Activated naive CD8-positive, alpha-beta T cell treated with anti-CD3 and anti-CD28 coated beads, Interleukin-2, amount 10 ng/mL, durations not matched to agents 7 days and 5 days (primary cell): ENCODE measurements at places on chromosomes 1 and 21. TPM values are rescaled to one million over a fixed set of nuclear protein-coding genes. Genes with fewer than 3 reads are reported as not detected.

CYYR1 gene
- not detected for total RNA-seq

GFI1 gene
- 56.4 TPM for total RNA-seq

ARPC5 gene
- total RNA-seq, result 186 TPM

NCDN gene
- 23.2 TPM for total RNA-seq

DNA sequence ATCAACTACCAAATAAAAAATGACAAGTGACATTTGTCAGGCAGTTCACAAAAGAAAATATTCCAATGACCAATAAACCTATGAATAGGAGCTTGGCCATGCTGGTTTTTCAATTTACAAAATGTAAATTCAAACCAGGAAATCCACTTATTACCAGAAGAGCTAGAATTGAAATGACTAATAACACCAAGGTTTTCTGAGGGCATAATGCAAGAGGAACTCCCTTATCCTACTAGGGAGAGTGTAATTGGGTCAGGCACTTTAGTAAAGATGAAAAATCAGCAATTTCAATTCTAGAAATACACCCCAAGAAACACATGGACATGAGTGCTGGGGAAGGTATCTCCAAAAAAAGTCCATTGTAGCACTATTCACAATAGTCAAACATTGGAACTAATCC is 16.7 kb upstream of the TIAM1 start:
- H3K27me3 ChIP-seq, result peaks cover 5% of the 10 kb centered on the region
- no peak overlapping the region for H3K27ac ChIP-seq
- no peak overlapping the region for H3K4me3 ChIP-seq
- H3K4me1 ChIP-seq, result peaks cover 40% of the 10 kb centered on the region

GRCh38 chr1:62676611-62677356 is 11.4 kb downstream of the DOCK7 start:
- no peak for DNase-seq
- peaks cover 2% of the 10 kb centered on the region for H3K27me3 ChIP-seq
- H3K27ac ChIP-seq, result no peak overlapping the region
- no peaks in the 10 kb centered on the region for H3K4me1 ChIP-seq
- no peak overlapping the region for H3K4me3 ChIP-seq
- no peaks in the 10 kb centered on the region for H3K36me3 ChIP-seq

- peak; percentile 24 for DNase-seq
- H3K27ac ChIP-seq, result no peak overlapping the region
- no peaks in the 10 kb centered on the region for H3K36me3 ChIP-seq
- peaks cover 13% of the 10 kb centered on the region for H3K4me1 ChIP-seq
- H3K4me3 ChIP-seq, result no peak overlapping the region
These were observed 13.9 kb downstream of the PLA2G2F start for GRCh38 chr1:20153000-20153418.

- peaks cover 39% of the 10 kb centered on the region for H3K4me1 ChIP-seq
- peaks cover 13% of the 10 kb centered on the region for H3K36me3 ChIP-seq
- no peak for DNase-seq
- no peak overlapping the region for H3K27ac ChIP-seq
- no peaks in the 10 kb centered on the region for H3K27me3 ChIP-seq
These were observed 8.5 kb downstream of the PRDM2 start for GRCh38 chr1:13708380-13708982.

GRCh38 chr1:196997423-196997822 is 20.1 kb downstream of the CFHR5 start:
- no peak overlapping the region for H3K27ac ChIP-seq
- H3K4me3 ChIP-seq, result no peak overlapping the region
- H3K4me1 ChIP-seq, result no peaks in the 10 kb centered on the region
- peaks cover 2% of the 10 kb centered on the region for H3K27me3 ChIP-seq

GRCh38 chr1:27117733-27118439 is 37.0 kb downstream of the SLC9A1 start:
- H3K4me3 ChIP-seq, result no peak overlapping the region
- H3K4me1 ChIP-seq, result peaks cover 45% of the 10 kb centered on the region
- H3K27me3 ChIP-seq, result no peaks in the 10 kb centered on the region
- no peak for DNase-seq
- no peak overlapping the region for H3K27ac ChIP-seq

DNA sequence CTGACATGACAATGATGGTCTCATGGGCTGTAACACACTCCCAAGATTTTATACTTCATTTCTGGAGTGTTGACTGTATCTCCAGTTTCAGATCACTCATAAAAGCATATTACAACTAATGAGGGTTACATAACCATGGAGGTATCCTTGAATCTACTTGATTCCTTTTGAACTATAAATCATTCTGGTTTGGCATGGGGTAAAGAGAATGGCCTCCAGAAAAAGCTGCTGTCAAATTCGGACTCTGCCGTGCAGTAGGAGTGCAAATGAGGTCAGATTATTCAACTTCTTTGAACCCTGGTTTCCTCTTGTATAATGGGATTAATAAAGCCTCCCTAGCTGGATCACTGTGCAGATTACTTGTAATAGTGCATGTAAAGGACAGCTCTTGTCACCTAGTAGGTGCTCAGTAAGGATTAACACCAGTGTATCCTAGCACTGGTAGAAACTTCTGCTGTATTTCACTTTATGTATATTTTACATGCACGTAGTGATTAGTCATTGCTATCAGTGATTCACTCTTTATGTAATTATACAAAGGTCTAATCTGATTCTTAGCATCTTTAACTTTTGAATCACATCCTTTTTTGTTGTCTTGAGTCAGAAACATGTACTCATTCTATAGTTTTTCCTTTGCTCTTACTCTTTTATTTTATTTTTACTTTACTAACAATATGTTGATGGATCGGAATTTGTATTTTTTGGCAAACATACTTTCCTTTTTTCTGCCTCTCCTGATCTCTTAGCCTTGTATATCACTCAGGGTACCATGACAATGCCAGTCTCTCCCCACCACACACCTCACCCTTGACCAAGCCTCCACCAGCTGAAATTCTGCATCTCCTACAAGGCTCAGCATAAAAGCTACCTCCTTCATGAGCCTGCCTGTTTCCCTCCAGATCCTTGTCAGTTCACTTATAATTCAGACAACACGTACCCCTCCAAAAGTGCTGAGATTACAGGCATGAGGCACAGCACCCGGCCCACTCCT is 3.2 kb downstream of the LRRC8C start:
- H3K27ac ChIP-seq, result peak overlapping the region; percentile 0
- H3K36me3 ChIP-seq, result peaks cover 21% of the 10 kb centered on the region
- H3K4me3 ChIP-seq, result peak overlapping the region; percentile 68
- DNase-seq, result no peak
- H3K27me3 ChIP-seq, result no peaks in the 10 kb centered on the region

DNA sequence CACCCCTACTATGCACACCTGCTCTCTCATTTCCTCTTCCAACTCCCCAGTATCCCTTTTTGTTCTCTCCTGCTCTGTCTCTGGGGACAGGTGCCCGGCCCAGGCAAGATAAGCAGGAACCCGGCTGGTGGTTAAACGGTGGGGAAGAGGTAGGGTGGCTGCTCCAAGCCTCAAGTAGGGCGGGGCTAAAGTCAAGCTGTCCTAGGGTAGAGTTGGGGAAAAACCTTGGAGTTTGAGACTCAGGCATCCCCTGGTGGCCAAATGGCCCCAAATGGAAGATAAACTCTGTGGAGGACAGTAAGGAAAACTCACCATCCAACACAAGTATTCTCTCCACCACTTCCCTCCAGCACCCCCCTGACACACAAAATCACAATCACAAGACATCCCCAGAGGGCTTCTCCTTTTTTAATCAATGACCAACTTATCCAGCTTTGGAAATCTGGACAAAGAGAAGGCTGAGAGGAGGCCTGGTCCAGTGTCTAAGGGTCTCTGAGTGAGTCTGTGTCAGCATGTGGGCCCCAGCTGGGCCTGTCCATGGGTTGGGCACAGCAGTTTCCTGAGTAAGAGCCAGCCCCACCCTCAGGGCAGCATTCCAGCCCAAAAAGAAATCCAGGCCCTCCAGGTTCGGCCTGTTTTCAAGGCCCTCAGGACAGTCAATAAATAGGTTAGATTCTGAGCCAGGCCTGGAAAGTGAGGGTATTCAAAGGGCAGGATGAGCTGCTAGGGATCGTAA is 9.8 kb downstream of the POMGNT1 start:
- H3K27ac ChIP-seq, result no peak overlapping the region
- H3K4me3 ChIP-seq, result no peak overlapping the region

DNA sequence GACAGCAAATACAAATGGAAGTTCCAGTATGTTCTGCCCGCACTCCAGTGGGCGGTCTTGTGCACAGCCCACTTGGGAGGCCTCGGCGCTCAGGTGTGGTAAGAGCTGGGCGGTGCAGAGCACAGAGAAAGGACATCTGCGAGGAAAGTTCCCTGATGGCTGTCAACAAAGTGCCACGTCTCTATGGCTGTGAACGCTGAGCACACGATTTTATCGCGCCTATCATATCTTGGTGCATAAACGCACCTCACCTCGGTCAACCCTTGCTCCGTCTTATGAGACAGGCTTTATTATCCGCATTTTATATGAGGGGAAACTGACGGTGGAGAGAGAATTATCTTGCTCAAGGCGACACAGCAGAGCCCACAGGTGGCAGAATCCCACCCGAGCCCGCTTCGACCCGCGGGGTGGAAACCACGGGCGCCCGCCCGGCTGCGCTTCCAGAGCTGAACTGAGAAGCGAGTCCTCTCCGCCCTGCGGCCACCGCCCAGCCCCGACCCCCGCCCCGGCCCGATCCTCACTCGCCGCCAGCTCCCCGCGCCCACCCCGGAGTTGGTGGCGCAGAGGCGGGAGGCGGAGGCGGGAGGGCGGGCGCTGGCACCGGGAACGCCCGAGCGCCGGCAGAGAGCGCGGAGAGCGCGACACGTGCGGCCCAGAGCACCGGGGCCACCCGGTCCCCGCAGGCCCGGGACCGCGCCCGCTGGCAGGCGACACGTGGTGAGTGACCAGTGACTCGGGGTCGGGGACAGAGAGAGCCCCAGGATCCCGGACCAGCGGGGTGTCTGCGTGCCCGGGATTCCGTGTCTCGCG is at the start of gene IL12RB2:
Gene IL12RB2 (plus strand): TSS at position 623 of the 810 bp plus-strand sequence. CDS start 12,496 bp downstream, outside the sequence.
- peak; percentile 70 for DNase-seq
- H3K4me1 ChIP-seq, result peaks cover 53% of the 10 kb centered on the region
- H3K27me3 ChIP-seq, result no peaks in the 10 kb centered on the region
- peaks cover 19% of the 10 kb centered on the region for H3K36me3 ChIP-seq

DNA sequence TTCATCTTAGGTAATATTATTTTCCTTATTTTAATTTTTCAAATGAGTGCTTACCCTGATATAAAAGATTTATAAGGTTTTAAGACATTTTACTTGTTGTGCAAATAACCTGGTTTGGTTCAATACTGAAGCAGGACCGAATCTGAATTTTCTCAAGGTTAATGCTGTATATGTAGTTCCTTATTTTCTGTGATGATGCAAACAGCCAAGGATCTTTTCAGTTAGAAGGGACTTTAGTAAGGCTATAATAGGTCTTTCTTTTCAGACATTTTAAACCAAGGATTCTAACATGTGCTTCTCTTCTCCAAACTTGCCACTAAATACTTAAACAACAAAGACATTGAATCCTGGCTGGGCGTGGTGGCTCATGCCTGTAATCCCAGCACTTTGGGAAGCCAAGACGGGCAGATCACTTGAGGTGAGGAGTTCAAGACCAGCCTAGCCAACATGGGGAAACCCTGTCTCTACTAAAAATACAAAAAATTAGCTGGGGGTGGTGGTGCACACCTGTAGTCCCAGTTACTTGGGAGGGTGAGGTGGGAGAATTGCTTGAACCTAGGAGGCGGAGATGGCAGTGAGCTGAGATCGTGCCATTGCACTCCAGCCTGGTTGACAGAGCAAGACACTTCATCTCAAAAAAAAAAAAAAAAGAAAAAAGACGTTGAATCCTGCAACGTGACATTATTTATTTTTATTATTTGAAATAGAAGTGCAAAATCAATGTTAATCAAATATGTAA is 3.2 kb upstream of the ARPC5 start:
- H3K4me3 ChIP-seq, result no peak overlapping the region
- H3K4me1 ChIP-seq, result peaks cover 13% of the 10 kb centered on the region
- H3K27ac ChIP-seq, result no peak overlapping the region
- H3K27me3 ChIP-seq, result peaks cover 22% of the 10 kb centered on the region

GRCh38 chr21:37592496-37592895 is 225.9 kb downstream of the DYRK1A start:
- H3K4me1 ChIP-seq, result peaks cover 4% of the 10 kb centered on the region
- H3K27me3 ChIP-seq, result no peaks in the 10 kb centered on the region
- H3K27ac ChIP-seq, result no peak overlapping the region
- H3K4me3 ChIP-seq, result no peak overlapping the region
- no peak for DNase-seq

- H3K27me3 ChIP-seq, result no peaks in the 10 kb centered on the region
- peaks cover 81% of the 10 kb centered on the region for H3K36me3 ChIP-seq
- DNase-seq, result no peak
- peak overlapping the region; percentile 68 for H3K27ac ChIP-seq
These were observed 36.6 kb upstream of the ZFP69B start for GRCh38 chr1:40413527-40414252.

GRCh38 chr1:210159211-210159610 is 73.4 kb upstream of the SERTAD4 start:
- DNase-seq, result no peak
- H3K4me1 ChIP-seq, result no peaks in the 10 kb centered on the region
- H3K27ac ChIP-seq, result no peak overlapping the region
- peaks cover 5% of the 10 kb centered on the region for H3K27me3 ChIP-seq
- H3K4me3 ChIP-seq, result no peak overlapping the region

DNA sequence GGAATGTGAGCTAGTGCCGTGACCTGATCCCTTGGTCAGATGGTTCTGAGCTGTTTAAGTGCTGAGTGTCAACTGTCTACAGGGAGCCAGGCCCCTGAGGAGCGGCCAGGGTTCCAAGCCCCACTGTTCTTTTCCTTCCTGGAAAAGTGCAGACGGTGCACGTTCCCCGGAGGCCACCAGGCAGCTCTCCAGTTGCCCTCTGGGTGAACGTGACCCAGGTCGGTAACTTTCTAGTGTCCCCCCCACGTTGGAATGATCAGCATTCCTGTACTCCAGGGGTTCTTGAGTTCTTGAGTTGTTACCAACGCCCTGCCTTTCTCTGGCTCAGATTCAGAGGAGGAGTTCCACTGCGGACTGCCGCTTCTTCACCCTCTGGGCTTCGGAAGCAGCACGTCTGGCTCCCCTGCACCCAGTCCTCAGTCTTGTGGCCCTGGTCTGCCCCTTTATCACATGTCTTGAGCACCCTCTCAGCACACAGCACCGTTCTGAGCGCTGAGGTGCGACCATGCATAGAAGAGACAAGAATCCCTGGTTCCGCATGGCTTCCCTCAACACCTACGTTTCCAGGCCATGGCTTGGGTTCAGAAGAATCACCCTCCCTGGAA is 131.5 kb downstream of the DHRS3 start:
- DNase-seq, result no peak
- no peak overlapping the region for H3K4me3 ChIP-seq
- no peaks in the 10 kb centered on the region for H3K27me3 ChIP-seq
- H3K36me3 ChIP-seq, result peaks cover 61% of the 10 kb centered on the region
- H3K4me1 ChIP-seq, result peaks cover 10% of the 10 kb centered on the region

DNA sequence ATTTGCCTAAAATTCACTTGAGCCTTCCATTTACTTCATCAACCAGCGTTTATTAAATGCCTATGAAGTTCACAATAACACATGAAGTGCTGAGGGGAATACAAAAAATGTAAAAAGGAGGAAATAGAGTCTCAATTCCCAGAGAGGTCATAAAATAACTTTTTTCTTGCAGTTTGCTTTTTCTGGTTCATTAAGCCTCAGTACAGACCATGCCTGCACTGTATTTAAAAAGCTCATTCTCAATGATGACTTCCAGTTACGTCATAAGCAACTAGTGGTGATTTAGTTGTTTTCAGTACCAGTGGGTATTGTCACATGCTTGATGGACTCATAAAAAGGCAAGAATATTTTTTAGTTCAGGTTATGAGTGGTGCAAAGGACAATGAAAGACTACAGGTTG is 160.1 kb upstream of the UBE2U start:
- no peak for DNase-seq
- H3K4me1 ChIP-seq, result no peaks in the 10 kb centered on the region
- H3K4me3 ChIP-seq, result no peak overlapping the region
